ENCODE measurements at places on chromosomes 1 and 21.

GRCh38 chr1:221637641-221638041 lies 104.2 kb downstream of the DUSP10 start:
- peak; percentile 36 for DNase-seq

GRCh38 chr21:36854391-36854790 lies 112.1 kb downstream of the HLCS start:
- peak; percentile 13 for DNase-seq

DNA sequence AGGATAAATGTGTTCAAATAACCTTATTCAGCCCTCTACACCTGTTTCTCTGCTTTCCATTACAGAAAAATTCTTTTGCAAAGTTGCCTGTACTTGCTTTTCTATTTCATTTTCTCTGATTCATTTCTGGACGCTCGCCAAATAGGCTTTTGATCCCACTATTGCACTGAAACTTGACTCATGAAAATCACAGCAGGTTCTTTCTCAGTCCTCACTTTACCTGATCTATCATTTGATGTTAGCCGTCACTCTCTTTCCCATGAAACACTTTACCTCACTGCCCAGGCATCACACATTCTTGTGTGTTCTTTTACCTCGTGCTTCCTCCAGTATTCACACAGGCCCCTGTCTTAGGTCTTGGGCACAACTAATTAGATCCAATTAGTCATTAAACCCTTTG lies 26.2 kb downstream of the HSPA13 start:
- no peak for DNase-seq

GRCh38 chr1:196609370-196609737 lies 1.1 kb upstream of the KCNT2 start:
- DNase-seq, result no peak

- no peak for DNase-seq
Measured at GRCh38 chr21:30719401-30719800, 824 bp upstream of the KRTAP21-3 start.

Data from head of caudate nucleus (tissue), 42 donors.